ENCODE measurements at places on chromosomes 6 and 20. TPM values are rescaled to one million over a fixed set of nuclear protein-coding genes. Genes with fewer than 3 reads are reported as not detected.

The MCHR2 gene
- total RNA-seq: not detected

The MAPK13 gene
- 2.0 TPM for total RNA-seq

The ZSWIM3 gene
- total RNA-seq: 8.1 TPM

The DNMT3B gene
- 1.3 TPM for total RNA-seq

The DPPA5 gene
- not detected for total RNA-seq

The ERVFRD-1 gene
- not detected for total RNA-seq

The SAMD10 gene
- 0.54 TPM for total RNA-seq

The CLPSL2 gene
- not detected for total RNA-seq

The DEFB124 gene
- not detected for total RNA-seq

The IFNGR1 gene
- total RNA-seq: 34.2 TPM

The TSHZ2 gene
- total RNA-seq: not detected
